ENCODE measurements at places on chromosomes 1 and 21. TPM values are rescaled to one million over a fixed set of nuclear protein-coding genes. Genes with fewer than 3 reads are reported as not detected.
A peak's percentile ranks its signal among the peaks of the same experiment; 100 is the strongest.

- DNase-seq = peak; percentile 32
These were observed 112.8 kb upstream of the USP25 start for GRCh38 chr21:15616864-15617574.

DNA sequence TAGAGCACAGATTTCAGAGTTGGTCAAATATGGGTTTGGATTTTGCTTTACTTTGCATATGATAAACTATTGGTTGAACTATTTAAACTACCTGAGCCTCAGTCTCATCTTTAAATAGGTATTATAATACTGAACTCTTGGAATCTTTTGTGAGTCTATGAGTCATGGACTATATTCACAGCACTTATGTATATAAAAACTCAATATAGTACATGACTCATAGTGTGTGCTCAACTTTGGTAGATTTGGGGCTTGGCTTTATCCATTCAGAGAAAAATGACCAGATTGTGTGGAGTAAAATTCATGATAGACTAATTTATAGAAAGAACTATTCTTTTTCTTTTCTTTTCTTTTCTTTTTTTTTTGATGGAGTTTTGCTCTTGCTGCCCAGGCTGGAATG, 28.7 kb downstream of the FCRL3 start:
- no peak for DNase-seq

GRCh38 chr1:64176659-64177058, 26.8 kb upstream of the UBE2U start:
- DNase-seq = no peak

DNA sequence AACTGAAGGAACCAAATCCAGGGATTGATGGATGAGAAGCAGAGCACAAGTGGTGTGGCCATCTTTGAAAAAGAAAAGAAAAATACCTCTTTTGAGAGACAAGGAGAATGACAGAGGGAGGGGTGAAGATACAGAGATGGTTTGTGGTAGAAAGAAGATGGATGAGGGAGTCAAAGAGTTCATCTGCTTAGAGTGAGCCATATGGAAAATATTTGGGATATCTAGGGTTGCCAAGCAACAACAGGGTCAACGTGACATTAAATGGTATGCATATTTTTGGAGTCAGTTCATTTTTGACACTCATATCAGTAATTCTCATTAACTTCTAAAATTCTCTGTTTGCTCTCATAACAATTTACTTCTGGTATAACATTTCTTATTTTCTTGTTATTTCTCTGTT, 50.7 kb downstream of the MACF1 start:
- DNase-seq = no peak

DNA sequence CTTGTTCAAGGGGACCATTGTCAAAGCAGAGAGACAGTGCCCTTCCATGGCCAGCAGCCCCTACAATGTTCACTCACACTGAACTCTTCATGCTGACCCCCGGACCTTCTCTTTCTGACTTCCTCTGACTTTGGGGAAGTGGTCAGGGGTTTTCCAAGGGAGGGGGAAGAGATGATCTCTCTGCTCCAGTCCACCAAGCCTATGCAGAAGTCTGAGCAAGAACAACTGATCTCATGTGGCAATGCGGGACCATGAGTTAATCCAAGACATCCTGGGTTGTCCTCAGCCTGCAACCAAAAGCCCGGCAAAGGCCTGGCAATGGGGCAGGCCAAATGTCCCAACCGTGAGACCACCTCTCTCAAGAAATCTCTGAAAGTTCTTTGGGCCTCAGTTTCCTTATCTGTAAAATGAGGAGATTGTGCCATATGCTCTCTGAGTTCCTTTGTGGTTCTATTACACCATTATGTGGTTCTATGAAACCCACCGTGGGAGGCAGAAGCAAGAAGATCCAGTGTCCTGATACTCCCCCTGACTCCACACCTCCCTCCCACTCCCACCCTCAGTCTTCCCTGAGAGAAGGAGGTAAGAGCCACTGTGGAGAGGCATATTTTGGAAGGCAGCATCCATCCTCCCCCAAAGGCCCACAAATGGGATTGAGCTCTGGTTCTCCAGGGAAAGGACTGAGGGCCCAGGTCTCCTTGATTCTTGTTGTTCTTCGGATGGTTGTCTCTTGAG, 11.8 kb upstream of the ARHGEF2 start:
- no peak for DNase-seq

DNA sequence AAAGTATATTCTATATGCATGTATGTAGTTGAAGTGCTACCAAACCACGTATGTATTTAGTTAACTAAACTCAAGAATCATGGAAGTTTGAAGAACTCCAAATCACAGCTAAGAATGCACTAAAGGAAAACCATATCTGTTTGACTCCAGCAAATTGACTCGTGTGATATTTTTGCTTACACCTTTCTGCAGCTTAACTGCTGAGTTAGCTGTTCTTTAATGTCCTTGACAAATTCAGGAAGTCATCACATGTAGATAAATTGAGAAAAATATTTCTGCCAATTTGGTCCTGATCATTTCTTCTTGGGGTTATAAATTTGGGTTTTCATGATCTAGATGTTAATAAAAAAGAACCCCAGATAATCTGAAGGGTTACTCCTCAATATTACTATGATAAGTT, 83.0 kb downstream of the NFIA start:
- DNase-seq = no peak

DNA sequence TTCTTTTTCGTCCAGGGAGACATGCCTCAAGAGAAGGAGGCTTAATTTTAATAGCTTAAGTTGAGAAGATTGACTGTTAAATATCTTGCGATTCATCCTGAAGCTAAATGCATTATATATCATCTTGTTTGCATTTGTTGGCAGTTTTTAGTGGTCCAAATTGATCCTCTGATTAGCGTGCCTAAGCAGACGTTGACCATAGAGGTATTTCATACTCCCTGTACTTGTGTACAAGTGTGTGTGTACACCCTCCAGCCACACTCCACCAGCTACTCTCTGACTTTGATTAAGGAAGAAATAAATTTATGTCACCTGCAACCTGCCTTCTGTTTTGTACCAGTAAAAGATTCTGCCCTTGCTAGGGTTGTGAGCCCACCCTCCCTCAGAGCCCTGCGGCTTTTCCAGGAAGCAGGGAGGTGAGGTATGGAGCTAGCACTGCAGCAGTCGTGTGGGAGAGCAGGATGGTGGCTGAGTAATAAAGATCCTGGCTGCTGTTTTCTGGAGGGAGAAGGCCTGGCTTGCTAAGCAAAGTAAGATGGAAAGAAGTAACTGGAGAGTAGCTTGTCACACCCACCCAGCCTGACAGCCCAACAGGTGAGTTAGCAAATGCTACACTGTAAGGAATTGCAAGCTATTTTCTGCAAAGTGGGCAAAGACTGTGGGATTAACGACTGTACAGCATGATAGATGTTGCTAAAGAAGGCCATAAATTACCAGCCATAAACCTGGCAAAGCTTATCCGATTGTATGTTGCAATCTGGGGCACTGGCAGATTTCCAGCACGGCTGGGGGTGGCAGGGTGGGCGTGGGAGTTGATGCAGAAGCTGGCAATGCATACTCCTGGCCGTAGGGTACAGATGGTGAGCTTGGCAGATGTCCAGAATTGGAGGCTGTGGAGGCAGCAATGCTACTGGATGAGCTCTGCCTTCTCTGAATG, 170.2 kb downstream of the TNR start:
- no peak for DNase-seq

The LYPD8 gene
- not detected for total RNA-seq

DNA sequence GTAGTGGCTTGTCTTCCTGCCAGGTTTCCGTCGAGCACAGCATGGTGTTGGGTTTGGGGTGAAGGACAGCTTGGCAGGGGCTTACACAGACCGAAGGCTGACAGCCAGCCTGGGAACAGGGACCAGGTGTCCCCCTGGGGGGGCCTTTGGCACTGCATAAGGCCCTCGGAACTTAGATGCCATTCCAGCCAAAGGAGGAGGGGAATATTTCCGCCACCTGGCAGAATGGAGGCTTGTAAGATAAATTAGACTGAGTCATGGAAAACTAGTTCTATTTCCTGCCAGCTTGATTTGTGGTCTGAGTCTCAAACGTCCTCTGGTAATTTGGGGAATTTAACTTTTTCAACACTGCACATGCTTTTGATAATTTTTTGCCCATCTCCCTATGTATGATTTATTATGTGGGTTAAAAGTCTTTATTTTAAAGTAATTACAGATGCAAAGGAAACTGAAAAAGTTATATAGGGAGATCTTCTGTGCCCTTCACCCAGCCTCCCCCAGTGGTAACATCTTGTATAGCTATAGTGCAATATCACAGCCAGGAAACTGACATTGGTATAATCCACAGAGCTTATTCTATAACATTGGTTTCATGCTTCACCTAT, 11.5 kb upstream of the TMEM51 start:
- DNase-seq = peak; percentile 40

DNA sequence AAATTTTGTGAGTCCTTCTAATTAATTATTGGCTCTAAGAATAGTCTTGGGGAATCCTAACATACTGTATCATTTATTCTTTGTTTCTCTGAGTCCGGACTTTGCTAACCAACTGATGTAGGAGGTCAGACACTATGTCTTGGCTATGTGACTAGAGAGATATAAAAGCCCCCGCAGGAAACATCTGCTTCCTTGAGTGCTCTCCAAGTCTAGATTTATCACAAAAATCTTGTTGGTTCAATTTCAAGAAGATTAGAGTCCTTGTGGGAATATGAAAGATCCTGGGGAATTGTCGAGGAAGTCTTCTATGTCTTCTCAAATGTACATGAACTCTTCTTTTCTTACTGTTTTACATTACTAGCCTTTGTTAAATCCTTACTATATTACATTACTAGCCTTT, 1712.5 kb downstream of the NCAM2 start:
- no peak for DNase-seq

- no peak for DNase-seq
These were observed 563.0 kb downstream of the LRRIQ3 start for GRCh38 chr1:73635021-73635420.

DNA sequence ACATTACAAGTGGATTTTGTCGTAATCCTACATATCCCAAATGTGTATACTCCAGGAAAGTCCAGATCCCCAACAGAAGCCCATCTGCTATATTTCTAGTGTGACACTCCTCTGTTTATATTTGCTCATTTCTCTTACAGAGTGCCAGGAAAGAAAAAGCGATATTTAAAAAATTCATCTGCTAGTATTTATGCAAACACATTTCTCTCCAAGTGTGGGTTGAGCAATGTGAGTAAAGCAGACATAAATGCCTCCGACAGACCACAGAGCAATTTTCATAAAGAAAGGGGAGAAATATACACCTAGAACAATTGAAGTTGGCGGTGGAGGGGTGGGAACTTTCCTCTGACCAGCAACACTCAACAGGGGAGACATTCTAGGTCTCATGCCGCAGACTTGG, 22.2 kb upstream of the RAP1A start:
- DNase-seq = no peak

DNA sequence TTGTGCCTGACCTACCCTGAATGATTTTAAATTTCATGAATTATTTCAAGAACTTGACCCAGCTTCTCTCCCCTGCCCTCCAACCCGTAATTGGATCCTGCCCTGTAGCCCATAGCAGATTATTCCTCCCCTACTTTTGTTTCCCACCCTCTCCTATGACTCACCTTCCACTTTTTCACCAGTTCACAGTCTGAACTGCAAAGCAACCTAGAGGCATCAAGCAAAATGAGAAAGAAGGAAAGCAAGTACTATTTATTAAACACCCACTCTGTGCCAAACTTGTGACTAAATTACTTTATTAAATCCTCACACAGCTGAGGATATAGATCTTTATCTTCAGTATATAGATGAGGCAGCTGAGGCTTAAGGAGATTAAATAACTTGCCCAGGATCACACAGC, 20.7 kb upstream of the IKBKE start:
- no peak for DNase-seq

The TRMT13 gene
- 17.4 TPM for total RNA-seq

The SMPDL3B gene
- not detected for total RNA-seq

- peak; percentile 84 for DNase-seq
These were observed 228.4 kb upstream of the NRIP1 start for GRCh38 chr21:15293240-15293639.

The OR2T11 gene
- total RNA-seq = not detected

- no peak for DNase-seq
These were observed 12.2 kb downstream of the TMEM53 start for GRCh38 chr1:44661781-44662682.

GRCh38 chr1:240801442-240801841, 189.5 kb upstream of the GREM2 start:
- peak; percentile 43 for DNase-seq

- no peak for DNase-seq
These were observed 4.1 kb upstream of the AHCYL1 start for GRCh38 chr1:109980324-109981003.

The CASQ2 gene
- total RNA-seq = 247 TPM
